Stimulated activated CD4-positive, alpha-beta T cell treated with anti-CD3 and anti-CD28 coated beads, Interleukin-2, amount 100 ng/mL, for 48 hours (primary cell): ENCODE measurements at places on chromosomes 2 and 18.

GRCh38 chr2:211391189-211391567 lies 834.8 kb downstream of the CPS1 start:
- DNase-seq = no peak

DNA sequence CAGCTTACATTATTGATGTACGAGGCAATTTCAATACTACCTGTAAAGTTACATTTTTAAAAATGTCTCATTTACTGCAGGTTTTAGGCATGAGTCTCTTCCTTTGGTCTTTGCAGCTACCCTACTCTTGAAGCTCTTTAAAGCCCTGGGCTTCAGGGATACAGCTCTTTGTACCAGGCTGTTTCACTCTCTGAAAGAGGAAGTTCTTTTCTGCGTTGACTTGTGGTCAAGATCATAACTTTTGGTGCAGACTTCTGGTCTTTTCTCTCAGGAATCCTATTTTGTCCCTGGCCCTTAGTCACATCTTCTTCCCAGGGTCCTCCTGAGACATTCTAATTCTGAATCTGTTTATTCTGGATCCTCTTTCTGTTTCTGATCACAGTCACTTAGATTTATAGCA lies 16.6 kb upstream of the HRH4 start:
- DNase-seq = no peak

DNA sequence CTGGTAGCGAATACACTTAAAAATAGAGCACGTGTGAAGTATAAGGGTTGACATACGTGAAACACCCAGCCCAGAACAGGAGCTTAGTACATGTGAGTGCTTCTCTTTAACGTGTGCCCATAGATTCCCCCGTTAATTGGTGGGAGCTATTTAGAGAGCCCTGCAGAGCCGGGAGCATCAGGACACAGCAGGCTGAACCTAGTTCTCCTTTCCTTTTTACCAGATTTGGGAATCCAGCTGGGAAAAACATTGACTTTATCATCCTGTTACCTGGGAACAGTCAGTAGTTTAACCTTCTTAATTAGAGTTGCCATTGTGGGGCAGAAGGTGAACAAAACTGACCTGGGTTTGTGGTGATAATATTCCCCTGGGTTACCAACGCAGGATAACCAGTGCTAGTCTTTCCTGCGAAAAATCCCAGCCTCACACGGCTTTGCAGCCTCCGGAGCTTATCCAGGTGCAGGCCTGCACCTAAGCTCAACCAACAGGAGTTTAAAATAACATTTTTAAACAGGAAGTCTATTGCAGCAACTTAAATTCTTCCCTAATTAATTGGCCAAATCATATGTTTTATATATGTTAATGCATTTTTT lies 78.1 kb upstream of the SPTBN1 start:
- DNase-seq = no peak

DNA sequence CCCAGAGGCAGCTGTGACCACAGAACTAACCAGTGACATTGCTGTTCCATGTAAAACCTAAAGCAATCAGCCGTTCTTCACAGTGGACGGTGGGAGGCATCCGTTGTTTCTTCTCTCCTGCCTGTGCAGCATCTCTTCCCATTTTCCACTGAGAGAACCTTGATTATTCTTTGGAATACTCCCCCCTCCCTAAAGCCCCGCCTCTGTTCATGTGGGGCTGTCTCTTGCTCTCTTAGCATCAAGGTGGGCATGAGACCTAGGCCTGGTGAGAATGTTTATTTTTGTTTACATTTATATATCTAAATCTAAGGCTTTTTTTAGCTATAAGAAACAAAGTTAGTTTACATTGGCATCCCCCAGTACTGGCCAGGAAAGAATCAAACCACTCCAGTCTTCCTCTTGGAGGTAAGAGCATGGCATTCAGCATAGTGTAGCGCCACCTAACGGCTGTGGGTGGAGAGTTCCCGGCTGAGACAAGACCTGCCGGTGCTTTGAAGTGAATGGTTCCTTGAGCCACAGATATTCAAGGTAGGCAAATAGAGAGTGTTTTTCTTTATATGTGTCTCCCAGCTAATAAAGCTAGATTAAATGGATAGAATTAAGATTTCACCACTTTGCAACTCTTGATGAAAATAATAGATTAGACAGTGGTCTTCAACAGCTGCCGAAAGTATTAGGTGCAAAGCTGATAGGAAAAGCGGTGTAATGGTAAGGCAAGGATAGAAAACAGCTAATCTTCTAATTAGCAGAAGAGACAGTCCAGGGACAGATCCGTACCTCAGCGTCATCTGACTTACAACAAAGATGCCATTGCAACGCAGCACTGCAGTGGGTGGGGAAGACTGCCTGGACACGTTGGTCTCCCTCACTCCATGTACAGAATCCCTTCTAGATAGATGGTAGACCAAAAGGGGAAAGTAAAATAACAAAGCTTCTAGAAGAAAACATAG lies 219.6 kb upstream of the RAB12 start:
- peak; percentile 21 for DNase-seq
